ENCODE measurements at places on chromosomes 5 and 9.

DNA sequence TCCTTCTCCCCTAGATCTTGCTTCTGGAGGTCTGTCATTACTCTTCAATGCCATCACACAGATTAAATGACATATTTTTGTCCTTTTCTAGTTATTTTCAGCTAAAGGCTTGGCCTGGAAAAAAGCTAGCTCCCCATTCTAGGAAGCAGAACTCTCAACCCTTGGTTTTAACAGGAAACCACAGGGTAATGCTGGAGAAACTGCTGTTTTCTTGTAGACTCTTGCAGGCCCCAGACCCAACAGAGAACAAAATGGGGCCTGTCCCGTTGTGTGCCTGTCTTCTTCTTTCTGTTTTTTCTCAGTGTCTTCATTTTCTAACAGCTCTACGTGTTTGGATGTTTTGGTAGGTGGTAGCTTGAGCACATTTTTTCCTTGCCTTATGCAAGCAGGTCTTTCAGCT is 21.5 kb downstream of the DCANP1 start:
- no peak for DNase-seq

GRCh38 chr5:126869005-126869451 is 92.1 kb downstream of the LMNB1 start:
- DNase-seq: no peak

DNA sequence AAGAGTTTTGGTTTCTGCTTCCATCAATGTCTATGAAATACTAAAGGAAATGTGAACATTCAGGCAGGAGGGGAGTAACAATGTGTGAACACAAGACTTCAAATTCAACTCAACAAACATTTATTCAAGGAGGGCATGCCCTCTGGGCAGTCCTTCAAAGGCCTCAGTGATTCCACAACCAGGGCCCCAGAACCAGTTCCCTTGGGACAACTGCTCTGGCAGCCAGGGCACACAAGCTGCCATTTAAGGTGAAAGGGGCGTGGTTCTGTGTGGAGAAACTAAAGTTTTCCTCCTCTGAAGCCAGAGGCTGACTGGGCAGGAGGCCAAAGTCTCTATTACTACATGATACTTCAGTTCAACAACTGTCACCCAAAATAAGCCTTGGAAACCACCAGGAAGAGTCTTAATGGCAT is 3.2 kb downstream of the RBM18 start:
- no peak for DNase-seq

DNA sequence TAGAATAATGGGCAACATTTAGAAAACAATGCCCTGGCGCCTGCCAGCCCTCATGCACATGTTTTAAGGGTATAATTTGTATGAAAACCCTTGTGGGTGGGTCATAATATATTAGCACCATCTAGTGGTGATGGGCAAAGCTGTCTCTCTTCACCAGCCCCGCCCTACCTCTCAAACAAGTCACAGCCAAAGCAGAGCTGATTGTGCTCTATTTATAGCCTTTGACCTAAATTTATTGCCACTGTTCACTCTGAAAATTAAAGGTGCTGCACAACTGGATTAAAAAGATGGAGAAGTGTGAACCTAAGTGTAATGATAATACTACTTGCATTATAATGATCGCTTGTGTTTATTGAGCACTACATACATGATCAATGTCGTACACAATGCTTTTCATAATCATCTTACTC is 131.9 kb upstream of the ANKH start:
- DNase-seq: peak; percentile 30

- no peak for DNase-seq
Observed at GRCh38 chr9:21611891-21612290, 129.8 kb upstream of the IFNE start.

DNA sequence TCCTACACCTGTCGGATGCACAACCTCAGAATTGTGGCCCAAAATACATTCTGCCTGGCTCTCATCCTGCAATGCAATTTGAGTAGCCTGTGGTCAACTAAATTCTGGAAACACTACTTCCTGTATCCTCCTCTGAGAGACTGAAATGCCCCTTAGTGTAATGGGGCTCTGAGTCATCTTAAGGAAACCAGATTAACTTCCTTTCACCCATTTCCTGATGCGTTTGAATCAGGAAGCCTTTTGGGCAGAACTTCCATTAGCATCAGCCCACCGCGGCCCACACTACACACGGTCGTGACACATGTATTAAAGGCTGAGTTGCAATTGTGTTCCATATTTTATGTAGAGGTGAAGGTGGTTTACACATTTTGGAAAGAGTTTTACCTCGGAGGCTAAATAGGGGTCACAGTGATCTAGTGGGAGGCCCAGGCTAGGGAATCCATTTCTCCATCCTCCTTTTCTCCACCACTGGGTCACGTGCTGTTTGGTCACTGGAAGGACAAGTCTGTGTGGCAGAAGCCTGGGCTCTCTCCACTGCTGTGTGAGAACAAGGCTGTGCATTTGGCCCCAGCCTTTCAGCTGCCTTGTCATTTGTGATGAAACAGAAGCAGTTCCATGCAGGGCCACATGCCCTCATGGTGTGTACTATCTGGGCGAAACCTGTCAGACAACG is 55.9 kb downstream of the DAP start:
- DNase-seq: no peak

Data from fibroblast of skin of left quadriceps (primary cell).